Renal cortical epithelial cell (primary cell): ENCODE measurements at places on chromosomes 5 and 9. TPM values are rescaled to one million over a fixed set of nuclear protein-coding genes. Genes with fewer than 3 reads are reported as not detected.
A peak's percentile ranks its signal among the peaks of the same experiment; 100 is the strongest.

DNA sequence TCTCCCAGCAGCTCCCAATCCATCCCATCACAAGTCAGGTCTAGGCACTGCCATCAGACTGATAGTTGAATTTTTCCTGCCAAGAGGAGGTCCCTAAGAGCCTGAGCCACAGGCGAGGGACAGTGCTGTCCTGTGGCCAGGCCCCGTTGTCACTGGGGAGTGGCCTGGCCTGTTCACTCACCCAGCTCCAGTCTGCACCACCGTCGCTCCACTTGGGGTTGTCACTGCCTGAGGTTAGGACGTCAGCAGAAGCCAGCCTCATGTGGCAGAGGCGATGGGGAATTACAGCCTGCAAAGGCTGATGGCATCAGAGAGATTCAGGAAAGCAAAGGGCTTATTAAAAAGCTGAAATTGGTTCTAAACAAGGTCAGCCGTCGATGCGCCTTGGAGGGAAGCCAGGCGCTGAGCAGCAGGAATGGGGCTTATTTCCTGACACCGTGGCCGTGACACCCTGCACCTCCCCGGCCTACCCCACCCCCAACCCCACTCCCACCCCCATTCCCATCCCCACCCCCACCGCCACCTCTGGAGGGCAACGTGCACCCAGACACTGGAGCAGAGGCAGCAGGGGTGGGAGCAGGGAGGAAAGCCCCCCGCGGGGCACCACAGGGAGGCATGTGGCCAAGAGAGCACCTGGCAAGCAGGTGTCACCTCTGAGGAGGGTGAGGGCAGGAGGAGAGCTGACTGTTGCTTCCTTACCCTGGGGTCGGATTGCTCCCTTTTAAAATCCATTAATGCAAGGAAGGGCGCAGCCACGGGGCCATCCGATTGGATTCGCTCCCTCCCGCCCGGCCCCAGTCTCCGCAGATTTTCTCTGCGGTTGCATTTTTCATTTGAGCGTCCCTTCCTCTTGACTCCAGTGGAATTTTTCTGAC is 3.1 kb upstream of the DBH start:
- no peak for DNase-seq

DNA sequence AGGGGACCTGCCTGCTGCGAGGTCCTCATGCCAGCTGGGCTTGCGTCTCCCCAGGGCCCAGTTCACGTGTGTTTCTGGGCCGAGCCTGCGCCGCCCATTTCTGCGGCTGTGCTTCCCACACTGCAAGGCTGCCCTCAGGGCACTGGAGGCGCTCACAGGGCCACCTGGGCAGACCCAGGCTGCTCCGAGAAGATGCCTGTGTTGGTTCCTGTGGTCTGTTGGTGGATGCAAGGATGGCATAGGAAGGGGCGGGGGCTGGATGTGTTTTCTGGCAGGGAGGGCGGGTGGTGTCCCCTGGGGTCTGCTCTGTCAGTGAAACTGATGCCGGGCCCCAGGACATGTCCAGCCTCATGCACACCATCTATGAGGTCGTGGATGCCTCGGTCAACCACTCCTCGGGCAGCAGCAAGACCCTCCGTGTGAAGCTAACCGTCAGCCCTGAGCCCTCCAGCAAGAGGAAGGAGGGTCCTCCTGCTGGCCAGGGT is 25.9 kb downstream of the NKD2 start:
- DNase-seq = no peak

DNA sequence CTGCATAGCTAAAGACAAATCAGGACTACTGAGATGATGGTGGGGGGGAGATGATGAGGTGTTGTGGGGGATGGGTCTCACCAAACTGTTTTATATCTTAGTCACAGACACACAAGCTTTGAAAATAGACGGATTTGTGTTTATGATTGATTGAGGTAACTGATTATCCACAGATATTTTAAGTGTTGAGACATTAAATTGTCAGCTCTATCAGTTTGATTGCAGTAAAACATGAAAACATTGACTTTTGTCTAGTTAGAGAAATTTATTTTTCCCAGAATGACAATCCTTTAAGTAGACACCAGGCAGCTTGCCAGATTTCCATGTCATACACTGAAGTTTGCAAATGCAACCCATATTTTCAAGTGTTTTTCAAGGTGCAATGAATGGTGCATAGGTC is 149.8 kb downstream of the NR2F1-AS1 start:
- no peak for DNase-seq

- DNase-seq = peak; percentile 7
Measured at GRCh38 chr5:167339205-167339604, 952.2 kb upstream of the WWC1 start.

DNA sequence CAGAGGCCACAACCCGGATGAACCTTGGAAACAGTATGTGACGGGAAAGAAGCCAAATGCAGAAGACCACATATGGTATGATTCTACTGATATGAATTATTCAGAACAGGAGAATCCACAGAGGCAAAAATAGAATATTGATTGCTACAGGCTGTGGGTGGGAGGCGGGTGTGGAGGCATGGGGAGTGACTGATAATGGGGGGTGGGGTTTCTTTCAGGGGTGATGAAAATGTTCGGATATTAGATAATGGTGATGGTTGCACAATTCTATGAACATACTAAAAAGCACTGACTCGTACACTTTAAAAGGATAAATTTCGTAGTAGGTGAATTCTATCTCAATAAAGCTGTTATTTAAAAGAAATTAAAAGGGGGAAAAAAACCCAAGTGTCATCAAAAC is 10.7 kb downstream of the IL4 start:
- DNase-seq = no peak

GRCh38 chr9:10265153-10265631 is 347.6 kb downstream of the PTPRD start:
- DNase-seq = peak; percentile 93

GRCh38 chr9:132905726-132906125 is 27.0 kb downstream of the SPACA9 start:
- no peak for DNase-seq

DNA sequence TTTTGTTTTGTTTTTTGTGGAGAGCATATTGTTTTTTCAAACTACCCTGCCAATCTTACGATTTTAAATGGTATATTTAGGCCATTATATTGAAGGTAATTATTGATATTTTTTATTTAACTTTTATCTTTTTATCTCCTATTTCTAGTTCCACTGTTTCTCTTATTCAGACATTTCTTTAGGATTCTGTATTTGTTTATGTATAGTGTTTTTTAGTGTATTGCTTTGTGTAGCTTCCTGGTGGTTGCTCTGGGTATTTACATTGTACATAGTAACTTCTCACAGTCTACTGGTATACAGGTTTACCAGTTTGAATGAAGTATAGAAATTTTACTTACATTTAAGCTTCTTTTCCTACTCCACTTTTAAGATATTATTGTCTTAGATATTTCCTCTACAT is 63.2 kb downstream of the ERCC6L2 start:
- DNase-seq = no peak

The CDC20B gene
- total RNA-seq = 0.52 TPM in 1 of 2 replicates, not detected in the other

The ALDOB gene
- total RNA-seq = not detected in 2 replicates
